ENCODE measurements at places on chromosomes 13 and 19.
A peak's percentile ranks its signal among the peaks of the same experiment; 100 is the strongest.

DNA sequence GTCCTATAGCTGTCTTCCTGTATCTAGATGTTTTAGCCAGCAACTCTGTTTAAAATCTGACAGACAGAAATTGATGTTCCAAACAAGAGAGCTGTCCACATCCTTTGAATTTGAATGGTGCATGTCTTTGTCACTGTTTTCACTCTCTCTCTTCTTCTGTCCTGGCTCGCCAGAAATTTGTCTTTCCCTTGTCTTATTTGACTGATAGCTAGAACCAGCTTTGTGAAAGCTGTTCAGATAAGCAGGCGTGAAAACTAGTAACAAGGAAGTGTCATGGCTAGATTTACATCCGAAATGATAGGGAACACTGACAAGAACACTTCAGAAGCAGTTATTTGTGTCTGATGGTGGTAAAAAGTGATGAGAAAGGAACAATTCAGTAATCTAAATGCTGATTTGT lies 354.9 kb upstream of the SLITRK1 start:
- no peak for DNase-seq

- no peak for DNase-seq
Measured at GRCh38 chr13:40963927-40964326, 55.2 kb downstream of the ELF1 start.

DNA sequence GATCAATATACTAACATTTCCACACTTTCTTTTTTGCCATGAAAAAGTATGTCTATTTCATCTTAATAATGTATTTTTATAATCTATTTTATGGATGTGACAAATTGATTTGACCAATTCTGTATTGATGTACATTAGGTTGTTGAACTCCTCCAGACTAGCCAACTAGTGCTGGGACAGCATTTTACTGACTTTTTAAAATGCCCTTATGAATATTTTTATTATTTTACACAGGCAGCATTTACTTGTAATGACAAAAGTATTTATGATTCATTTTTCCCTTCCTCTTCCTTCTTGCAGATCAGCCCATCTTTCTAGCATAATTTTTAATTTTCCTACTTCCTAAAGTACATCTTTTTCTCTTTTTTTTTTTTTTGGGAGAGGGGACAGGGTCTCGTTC lies 918 bp upstream of the FUZ start:
- no peak for DNase-seq

- no peak for DNase-seq
Measured at GRCh38 chr13:31733647-31734046, 5.7 kb upstream of the RXFP2 start.

DNA sequence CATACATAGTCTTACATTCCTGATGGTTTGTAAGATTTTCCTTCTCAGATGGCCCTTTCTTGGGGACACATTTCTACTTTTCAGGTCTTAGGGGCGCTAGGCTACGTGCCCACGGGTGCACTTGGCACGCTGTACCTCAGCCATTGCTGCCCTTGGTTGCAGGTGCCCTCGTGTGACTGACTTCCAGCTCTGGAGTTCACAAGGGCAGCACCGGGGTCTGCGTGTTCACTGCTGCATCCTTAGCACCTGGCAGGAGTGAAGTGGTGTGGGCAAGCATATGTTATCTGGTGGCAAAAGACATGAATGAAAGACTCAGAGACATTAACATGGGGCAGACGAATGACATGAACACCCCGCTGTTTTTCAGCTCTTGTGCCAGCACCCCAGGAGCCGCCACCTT lies 13.3 kb upstream of the WDR88 start:
- DNase-seq, result no peak

DNA sequence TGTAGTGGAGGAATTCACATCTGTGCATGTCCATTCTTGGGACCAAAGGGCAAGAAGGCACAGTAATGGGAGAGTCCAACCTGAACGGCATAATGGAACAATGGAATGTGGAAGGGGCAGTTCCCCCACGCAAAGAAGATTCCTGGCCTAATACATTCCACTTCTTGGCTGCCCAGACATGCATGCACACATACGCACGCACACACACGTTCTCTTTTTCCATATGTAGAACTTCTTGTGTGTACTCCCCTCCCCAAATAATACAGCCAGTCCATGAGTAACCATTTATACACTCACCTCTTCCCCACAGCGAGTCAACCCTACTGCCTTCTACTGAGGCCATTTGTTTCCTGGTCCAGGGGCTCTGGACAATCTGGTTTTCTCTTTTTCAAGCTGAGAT lies 6.0 kb upstream of the STK24 start:
- DNase-seq, result no peak

DNA sequence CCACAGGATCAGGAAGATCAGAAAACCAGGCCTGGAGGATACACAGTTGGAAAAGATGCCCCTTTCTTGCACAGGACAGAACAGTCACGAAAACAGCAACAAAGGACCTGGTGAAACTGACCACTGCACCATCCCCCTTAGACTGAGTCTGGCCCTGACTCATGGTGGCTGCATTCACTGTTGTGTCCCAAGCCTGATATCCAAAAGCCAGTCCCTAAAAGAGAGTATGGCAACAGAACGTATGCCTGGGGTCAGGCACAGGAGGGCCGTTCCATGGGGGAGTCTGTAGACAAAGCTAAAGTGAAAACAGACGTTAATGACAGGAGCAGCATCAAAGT lies 301.1 kb upstream of the NBEA start:
- DNase-seq, result no peak

DNA sequence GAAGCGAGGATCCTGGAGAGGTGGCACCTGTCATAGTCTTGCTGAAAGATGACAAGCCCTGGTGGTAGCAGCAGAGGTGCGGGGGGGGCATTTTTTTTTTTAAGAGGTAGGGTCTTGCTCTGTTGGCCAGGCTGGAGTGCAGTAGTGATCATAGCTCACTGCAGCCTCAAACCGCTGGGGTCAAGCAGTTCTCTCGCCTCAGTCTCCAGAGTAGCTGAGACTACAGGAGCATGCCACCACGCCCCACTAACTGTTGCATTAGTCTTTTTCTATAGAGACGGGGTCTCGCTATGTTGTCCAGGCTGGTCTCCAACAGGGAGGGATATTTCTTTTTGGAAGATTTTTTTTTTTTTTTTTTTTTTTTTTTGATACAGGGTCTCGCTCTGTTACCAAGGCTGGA lies 3.3 kb downstream of the BAX start:
- no peak for DNase-seq

DNA sequence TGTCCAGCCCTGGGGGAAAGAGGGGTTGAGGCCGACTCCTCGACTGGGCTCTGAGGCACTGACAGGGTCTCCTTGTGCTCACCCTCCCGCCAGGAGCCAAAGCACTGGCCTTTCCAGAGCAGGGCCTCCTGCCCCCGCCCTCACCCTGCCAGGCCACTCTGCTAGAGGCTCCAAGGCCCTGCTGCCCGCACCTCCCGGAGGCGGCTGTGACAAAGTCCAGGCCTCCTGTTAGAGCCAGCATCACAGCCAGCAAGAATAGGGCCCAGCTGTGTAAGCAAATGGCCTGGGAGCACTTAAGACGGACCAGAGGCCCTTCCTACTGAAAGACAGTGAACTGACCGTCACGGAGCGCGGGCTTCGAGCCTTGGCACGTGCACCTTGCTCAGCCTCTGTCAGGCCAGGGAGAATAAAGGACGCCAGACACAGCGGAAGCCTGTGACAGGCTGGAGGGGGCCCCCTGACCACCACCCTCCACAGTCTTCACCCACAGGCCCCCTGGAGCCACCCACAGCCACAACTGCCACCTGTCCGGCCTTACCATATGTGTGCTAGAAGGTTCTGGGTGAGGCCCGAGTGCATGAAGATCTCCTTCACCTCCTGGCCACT lies 50.9 kb downstream of the EPS15L1 start:
- no peak for DNase-seq

- DNase-seq, result no peak
Measured at GRCh38 chr13:98199480-98199879, 22.4 kb upstream of the RNF113B start.

DNA sequence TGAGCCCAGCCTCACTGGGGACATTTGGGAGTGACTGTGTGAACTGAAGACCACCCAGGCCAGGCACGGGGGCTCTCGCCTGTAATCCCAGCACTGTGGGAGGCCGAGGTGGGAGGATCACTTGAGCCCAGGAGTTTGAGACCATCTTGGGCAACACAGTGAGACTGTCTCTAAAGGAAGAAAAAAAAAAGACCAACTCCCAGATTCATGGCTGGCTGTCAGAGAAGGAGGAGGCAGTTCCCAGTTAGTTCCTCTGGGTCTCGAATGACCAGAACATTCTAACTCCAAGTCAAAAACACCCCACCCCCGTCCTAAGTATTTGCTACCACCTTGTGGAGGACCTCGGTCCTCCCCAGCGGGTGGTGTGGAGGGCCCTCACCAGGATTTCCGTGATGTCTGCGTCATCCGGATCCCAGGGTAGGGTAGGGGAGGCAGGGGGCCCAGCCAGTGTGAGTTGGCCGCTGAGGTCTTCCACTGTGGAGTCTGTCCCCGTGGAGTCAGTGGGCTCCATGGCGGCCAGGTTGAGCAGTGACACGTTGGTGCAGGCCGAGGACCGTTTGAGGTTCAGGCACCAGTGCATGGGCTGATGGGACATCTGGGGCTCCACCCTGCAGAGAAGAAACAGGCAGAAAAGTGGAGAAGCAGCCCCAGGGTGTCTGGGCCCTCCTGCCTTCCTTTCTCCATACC lies 1.3 kb downstream of the TSKS start:
- peak; percentile 45 for DNase-seq

DNA sequence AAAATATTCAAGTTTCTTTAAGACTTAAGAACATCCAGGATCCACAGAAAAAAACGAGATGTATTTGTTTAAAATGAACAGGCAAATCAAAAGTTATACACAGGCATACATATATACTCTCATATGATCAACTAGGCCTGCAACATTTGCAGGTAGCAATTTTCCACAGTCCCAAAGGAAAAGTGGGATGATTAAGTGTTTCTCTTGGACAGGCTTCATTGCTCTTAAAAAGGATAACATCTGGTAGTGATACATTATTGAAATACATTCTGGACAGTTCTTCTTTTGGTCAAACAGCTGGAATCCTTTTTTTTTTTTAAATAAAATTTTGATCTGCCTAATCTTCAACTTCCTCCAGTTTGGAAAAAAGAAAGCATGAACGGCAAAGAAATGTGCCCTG lies 114.8 kb upstream of the TDRD3 start:
- peak; percentile 22 for DNase-seq

DNA sequence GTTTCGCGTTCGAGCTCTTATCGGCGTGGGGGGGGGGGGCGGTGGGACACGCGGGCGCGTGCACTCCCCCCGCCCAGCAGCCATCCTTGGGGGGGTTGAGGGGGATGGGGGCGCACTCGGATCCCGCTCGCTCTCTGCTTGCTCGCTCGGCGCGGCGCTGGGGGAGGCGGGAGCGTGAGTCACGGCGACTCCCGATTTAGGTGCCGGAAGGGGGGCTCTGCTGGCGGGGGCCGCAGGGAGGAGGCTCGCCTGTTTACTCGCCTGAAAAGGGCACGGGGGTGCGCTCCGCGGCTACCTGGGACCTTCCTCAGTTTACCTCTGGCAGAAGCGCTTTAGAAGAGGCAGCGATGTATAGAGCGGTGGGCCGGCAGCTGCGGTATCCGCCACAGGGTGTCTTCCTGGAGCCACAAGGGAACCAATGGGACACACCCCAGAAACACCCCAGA lies 1.1 kb upstream of the PDE4A start:
- no peak for DNase-seq

GRCh38 chr13:41505209-41505835 lies 48.0 kb downstream of the RGCC start:
- no peak for DNase-seq

DNA sequence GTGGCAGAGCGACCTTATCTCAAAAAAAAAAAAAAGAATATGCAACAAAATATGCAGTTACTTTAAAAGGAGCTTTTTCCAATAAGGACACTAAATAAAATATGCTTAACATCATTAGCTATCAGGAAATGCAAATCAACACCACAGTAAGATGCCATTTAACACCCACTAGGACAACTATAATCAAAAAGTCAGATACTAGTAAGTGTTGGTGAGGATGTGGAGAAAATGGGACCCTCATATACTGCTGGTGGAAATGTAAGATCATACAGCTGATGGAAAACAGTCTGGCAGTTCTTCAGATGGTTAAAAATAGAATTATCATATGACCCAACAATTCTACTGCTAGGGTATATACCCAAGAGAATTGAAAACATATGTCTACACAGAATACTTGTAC lies 24.5 kb upstream of the AKT2 start:
- no peak for DNase-seq

GRCh38 chr19:10305139-10305806 lies 4.3 kb downstream of the ZGLP1 start:
- no peak for DNase-seq

- DNase-seq, result no peak
Measured at GRCh38 chr19:33465834-33466233, 55.8 kb downstream of the PEPD start.

- no peak for DNase-seq
Measured at GRCh38 chr19:8835446-8835845, 3.3 kb downstream of the MBD3L1 start.

DNA sequence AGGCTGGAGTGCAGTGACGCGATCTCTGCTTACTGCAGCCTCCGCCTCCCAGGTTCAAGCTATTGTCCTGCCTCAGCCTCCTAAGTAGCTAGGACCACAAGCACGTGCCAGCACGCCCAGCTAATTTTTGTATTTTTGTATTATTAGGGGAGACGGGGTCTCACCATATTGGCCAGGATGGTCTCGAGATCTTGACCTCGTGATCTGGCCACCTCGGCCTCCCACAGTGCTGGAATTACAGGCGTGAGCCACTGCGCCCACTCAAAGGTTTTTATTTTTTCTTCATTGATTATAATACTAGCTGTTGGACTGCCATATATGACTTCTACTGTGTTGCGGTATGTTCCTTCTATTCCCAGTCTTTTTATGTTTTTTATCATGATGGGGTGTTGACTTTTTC lies 569.7 kb upstream of the SLITRK6 start:
- DNase-seq, result no peak

GRCh38 chr13:100811928-100812327 lies 137.3 kb upstream of the TMTC4 start:
- DNase-seq, result no peak

DNA sequence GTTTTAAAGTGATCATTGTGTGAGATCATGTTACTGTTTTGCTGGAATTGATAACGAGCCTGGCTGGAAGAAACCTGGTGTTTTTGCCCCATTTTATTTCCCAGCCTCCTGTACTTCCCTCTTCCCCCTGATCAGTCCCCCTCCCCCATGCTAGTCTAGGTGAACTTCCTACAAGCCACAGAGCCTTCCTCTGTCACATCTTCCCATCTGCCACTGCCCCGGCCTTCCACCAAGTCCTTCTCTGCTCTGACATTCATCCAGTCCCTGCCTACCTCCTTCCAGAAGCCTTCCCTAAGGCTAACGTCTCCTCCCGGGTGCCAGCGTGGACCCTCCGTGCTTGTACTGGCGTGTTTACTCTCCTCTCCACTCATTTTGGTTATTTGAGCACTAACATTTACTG lies 14.3 kb downstream of the FARP1 start:
- no peak for DNase-seq

GRCh38 chr19:2495651-2496316 lies 19.9 kb downstream of the GADD45B start:
- DNase-seq, result no peak

- peak; percentile 94 for DNase-seq
Measured at GRCh38 chr19:15265850-15266248, 33.6 kb upstream of the EPHX3 start.

Data from right hindlimb (tissue), 1 donor.